ENCODE measurements at places on chromosomes 11 and 22.

GRCh38 chr22:20279662-20280134 is 11.6 kb upstream of the RTN4R start:
- no peak for DNase-seq

GRCh38 chr11:86624366-86624765 is 48.0 kb downstream of the ME3 start:
- no peak for DNase-seq

DNA sequence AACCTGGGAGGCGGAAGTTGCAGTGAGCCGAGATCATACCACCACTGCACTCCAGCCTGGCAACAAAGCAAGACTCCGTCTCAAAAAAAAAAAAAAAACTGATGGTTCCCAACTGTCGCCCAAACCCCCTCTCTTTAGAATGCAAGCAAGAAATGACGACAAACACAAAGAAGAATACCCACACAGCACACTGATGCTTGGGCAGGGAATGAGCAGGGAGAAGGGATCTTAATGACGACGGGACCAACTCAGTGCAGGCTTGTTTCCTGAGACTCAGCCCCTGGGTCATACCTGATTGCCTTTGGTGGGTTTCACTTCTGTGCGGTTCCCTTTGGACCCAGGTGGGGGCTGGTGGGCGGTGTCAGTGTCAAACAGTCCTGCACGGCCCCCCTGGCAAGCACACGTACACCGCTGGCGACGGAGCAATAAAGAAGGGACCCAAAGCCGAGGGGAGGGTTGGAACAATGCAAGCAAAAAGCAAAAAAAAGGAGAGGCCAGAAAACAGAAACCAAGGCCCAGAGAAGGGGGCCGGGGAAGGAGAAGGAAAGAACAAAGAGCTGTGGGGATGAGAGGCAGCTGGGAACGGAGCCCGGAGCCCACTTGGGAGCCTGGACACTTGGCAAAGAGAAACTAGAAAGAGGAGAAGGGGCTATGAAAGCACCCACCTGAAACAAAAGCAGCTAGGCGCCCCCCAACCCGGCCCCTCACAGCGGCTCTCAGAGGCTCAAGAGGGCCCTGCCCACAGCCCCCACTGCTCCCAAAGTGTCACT is 99.6 kb downstream of the CELSR1 start:
- no peak for DNase-seq

DNA sequence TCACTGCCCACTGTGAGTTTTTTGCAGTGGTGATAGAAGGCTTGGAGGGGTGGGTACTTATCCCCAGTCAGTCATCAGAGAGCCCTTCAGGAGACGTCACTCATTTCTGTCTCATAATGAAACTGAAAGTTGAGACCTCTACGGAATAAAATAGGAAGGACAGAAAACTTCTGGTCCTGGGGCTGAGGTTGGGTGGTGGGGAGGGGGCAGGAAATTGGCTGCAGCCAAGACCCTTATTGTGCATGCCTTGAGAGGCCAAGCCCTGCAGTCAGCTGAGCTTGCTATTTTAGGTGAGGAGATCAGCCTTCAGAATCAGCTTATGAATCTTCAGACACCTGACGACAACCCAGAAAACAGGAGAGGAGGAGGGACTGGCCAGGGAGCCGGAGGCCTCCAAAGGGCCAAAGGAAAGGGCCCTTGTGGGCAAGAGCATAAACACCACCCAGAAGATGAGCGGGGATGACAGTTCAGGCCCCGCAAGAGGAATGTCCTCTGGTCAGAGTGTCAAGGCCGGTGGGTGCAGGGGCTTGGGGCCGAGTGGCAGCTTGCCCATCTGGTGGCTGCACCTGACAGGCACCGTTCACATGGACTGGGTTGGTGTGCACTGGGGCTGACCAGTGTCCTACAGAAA is 17.9 kb upstream of the ADA2 start:
- no peak for DNase-seq

DNA sequence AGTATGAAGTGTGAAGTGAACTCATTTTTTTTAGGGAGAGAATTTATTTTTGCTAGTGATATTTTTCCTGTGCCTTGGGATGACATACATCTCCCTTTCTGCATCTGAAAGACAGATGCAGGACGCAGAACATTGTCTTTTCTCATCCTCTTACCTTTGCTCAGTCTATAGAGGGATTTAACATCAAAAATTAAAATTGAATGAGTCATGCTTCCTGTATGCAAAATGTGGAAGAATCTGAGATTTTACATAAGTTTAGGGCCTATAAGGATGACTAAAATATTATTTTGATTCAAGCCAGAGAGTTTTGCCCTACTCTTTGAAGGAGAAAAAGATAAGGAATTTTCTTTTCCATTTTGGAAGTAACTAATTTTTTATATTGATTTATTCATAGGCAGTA is 27.3 kb downstream of the XRCC6 start:
- DNase-seq = no peak

DNA sequence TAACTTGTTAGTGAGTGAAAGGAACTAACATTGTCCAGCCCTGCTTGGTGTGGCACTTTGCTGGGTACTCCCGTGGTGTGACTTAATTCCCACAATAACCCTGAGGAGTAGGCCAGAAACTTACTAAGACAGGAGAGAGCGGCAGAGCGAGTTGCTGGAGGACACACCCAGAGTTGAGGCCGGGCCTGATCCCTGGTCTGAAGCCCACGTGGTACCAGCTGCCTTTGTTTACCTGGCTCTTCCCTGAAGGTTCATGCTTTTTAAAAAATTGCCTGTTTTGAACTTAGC is 594 bp downstream of the MPST start:
- DNase-seq = no peak

DNA sequence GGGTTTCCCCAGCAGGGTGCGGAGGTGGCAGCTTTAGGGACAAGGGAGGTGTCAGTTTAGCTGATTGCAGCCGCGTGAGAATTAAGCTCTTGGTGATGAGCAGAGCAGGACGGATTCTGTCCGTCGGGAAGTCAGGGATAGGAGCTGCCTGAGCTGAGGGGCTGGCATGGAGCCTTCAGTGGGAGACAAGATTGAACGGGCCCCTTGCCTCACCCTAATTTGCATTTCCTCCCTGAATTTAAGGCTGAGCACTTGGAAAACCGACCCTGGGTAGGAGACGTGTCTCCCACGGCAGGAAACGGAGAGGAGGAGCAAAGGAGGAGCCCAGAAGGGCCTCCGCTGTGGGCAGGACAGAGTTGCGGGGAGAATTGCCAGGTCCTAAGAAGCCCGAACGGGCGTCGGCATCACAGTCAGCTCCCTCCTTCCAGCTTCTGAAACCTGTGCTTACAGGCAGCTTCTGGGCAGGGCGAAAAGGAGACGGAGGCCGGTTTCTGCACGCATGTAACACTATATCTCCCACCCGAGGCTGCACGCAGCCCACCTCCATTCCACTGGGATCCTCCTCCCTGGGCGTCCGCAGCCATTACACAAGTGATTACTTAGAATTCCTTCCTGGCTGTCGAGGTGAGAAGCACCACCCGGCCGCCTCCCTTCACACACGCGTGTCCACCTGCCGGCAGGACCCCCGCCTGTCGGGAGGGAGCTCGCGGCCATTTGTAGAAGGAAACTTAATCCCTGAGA is 345.8 kb downstream of the BRD1 start:
- no peak for DNase-seq

GRCh38 chr11:67274768-67275605 is 8.7 kb downstream of the GRK2 start:
- DNase-seq = no peak

GRCh38 chr11:66109294-66109693 is 39.2 kb downstream of the PACS1 start:
- DNase-seq = no peak

- no peak for DNase-seq
These were observed 21.5 kb downstream of the NFAM1 start for GRCh38 chr22:42410708-42411107.

DNA sequence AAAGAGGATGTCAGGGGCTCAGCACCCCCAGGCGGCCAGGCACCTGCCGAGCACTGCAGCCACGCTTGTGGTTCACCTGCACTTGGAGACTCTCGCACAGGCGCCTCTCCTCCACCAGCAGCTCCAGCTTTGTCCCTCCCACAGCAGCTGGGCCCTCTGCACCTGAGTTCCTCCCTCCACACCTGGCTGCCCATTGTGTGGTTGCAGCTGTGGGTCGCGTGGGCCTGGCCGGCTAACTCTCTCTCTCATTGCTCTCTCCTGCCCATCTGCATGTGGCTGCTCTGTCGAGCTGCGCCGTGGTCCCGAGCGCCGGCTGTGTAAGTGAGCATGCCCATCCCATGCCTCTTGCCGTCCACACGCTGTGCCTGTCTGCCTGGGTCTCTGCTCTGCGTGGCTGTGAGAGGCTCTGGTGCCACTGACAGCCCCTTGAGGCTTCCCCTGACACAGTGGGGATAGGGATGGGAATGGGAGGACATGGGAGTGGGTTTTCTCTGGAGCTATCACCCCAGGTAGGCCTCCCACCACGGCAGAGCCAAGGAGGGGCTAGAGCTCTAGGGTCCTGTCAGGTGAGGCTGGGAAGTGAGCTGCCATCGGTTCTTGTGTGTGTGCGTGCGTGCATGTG is 8.5 kb upstream of the ACR start:
- DNase-seq = peak; percentile 47

GRCh38 chr11:80937842-80938241 is 1497.0 kb upstream of the TENM4 start:
- no peak for DNase-seq

GRCh38 chr22:26374391-26375026 is 54.6 kb upstream of the ASPHD2 start:
- no peak for DNase-seq

- DNase-seq = no peak
These were observed 81.5 kb downstream of the WT1 start for GRCh38 chr11:32353884-32354283.

DNA sequence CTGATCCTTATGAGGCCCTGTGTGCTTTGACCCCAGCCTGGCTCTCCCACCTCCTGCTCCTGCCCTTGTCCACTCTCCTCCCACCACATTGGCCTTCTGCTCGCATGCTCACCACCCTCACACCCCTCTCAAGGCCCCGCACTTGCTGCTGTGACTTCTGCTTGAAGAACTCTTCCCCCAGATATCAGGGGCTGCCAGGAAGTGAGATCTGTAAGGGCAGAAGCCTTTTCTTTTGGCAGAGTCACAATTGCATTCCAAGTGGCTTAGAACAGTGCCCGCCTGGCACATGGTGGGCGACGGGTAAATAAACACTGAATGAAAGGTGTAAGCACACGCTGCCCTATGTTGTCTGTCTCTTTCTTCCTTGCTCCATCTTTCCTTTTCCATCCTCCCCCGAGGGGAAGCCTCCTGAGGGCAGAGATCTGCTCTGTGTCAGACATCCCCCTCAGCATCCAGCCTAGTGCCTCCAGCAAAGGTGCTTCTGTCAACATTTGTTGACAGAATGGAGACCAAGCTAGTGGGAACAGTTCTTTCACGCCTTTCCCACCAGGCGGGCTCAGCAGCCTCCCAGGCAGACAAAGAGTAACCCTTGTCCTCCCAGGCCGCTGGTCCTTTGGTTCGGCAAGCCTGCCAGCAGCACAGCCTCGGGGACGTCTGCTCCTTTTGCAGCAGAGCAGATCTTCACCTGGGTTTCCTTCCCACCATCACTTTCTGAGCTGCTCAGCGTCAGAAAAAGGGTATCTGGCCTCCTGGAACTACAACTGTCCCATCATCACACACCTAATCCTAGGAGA is 10.0 kb upstream of the PEX26 start:
- DNase-seq = no peak
